CD8-positive, alpha-beta memory T cell (primary cell): ENCODE measurements at places on chromosomes 5 and 9.

DNA sequence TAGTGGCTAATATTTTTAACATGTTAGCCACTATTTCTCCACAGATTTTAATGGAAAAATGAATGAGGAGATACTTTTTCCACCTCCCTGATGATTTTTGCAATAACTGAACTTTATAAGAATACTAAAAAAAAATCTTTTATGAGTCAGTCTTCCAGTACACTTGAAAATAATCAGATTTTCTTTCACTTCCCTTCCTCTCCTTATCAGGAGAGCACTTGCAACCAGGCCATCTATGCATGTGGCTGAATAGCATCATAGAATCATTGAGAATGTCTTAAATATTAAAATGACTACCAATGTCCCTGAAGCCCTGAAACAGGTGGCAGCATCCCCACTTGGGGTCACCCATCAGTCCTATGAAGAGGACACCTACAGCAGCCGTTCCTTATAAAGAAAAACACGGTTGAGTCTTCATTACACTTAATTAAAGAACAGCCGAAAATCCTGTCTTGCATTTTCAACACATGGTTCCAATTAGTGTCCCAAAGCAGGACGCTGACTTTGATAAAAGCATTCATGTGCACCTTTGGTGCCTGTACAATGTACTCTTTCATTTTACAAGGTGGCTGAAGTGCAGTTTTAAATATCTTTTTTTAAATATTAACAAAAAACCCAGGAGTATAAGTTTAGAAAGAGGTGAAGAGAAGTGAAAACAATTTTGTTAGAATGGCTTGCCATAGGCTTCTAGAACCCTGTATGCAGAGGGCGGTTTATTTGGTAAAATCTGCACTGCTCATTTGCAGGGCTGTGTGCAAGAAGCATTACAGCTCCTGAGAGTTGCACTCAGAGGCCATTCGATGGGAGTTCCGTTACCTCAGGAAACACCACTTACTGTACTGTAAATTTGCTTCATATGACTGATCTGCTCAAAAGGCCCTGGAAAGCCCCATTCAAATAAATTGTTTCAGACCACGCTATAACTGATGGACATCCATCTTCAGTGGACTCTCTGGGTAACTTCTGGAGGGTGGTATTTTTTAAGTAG is 106.9 kb upstream of the VCAN start:
- no peak for DNase-seq

GRCh38 chr9:90640361-90640760 is 2.3 kb downstream of the DIRAS2 start:
- no peak for DNase-seq

DNA sequence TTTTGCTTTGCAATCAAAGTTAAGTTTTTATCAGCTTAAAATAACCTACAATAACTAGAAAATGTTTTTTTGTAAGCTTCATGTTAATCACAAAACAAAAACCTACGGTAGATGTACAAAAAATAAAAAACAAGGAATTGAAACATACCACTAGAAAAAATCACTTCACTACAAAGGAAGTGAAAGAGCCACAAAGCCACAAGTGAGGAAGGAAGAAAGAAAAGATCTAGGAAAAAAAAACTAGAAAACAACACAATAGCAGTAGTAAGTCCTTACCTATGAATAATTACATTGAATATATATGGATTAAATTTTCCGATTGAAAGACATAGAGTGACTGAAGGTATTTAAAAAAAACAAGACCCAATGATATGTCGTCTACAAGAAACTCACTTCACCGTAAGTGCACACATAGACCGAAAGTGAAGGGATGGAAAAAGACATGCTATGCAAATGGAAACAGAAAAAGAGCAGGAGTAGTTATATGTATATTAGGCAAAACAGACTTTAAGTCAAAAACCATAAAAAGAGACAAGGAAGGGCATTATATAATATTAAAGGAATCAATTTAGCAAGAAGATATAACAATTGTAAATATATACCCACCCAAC is 13.4 kb upstream of the ZDHHC21 start:
- no peak for DNase-seq

DNA sequence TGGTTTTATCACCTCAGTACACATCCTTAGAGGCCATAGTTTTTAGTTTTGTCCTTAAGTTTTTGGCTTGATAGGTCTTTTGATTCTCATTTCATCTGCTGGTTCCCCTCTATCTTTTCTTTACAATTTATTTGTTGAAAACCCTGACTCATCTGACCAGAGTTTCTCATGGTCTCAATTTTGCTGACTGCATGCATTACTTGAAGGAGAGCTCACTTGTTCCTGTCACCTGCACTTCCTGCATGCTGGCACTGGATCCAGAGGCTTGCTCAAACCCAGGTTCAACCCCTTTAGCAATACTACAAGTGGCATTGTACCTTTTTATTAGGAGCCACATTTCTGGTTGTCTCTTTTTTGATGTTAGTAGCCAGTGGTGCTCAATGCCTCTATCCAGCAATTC is 26.7 kb downstream of the FBXO10 start:
- DNase-seq, result no peak

DNA sequence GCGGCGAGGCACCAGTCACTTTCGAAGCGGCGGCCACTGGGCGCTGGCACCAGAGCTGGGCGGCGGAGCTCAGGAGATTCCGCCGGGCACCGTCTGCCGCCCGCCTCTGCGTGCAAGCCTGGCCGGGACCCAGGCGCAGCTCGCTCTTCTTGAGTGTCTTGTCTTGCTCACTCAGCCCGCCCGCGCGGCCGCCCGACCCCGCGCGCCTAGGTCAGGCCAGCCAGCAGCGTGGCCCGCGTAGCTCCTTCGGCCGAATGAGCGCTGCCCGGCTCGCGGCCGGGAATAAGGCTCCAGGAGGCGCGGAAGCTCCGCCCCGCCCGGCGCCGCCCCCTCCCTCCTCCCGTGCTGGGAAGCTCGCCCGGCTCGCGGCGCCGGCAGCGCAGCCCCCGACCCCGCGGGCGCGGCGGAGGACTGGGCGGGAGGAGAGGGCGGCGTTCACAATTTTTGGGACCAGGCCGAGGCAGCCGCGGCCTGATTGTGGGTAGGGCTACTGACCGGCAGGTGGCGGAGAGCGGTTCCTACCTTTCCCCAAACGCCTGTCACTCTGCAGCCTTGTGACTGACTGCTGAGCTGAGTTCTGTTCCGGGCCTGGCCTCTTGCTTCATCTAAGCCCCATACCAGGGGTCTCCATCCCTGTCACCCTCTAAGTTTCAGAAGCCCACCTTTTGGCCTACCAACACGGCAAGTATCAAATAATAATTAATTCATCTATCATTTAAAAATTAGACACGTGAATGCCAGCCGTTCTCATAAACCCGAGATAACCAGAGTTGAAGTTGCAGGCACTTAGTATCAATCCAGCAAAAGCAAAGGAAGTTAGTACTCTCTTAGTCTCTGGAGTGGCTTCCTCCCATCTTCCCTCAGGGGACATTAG is at the start of gene HBEGF:
Gene HBEGF (minus strand): TSS at position 256 of the 874 bp plus-strand sequence. CDS start 275 bp downstream, outside the sequence.
- peak; percentile 25 for DNase-seq

GRCh38 chr5:77957-78804 is 13.8 kb upstream of the PLEKHG4B start:
- no peak for DNase-seq

DNA sequence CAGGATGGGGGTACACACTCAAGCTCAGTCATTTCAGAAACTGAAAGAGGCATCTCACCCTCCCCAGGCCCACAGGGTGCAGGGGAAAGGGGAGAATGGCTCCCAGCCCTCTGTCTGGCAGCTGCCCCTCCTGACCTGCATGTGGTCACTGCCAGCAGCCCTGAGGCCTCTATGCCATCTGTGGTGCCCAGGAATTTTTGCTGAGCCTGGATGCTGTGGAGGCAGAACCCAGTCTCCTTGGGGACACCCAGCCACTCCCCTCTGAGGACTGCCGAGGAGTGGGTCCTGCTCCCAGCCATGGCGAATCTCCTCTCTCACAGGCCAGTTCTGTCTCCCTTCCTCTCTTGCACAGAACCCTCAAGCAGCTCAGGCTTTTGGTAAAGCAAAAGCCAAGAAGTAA is 104.0 kb upstream of the ALDH1B1 start:
- DNase-seq, result no peak

- DNase-seq, result no peak
These were observed 28.5 kb upstream of the IL17B start for GRCh38 chr5:149407323-149408251.

GRCh38 chr9:87389936-87390335 is 107.7 kb upstream of the DAPK1 start:
- DNase-seq, result no peak

DNA sequence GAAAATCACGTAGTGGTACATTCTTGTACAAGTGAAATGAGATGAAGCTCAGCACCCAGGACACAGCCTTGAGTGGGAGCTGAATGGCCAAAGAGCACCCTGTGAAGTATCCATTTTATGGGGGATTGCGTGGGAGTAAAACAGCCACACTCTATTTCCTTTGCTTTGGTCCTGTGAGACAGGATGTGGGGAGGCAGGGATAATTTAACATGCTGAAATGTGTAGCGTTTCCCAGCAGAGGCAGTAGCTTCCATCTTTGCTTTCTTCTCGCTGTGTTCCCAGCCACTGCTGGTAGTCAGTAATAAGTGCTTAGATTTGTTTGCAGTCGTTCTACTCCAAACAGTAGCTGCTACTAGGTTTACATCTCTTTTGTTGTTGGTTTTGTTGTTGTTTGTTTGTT is 4.4 kb downstream of the IL31RA start:
- DNase-seq, result no peak

DNA sequence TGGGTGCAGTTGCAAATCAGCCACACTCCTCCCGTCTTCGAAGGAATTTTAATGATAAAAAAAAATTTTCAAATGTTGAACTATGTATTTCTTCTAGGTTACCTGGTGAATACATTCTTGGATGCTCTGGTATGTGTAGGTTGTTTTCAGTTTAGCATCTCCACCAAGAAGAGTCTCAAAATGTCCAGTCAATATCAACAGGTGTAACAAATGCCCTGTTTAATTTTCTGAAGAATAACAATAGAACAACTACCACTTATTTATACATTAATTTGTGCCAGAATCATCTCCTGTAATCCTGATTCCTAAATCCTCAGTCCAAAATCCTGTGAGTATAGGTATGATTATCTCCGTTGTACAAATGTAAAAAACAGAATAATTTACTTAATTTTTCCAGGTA is 67.8 kb downstream of the EBF1 start:
- no peak for DNase-seq

- DNase-seq, result peak; percentile 81
These were observed at the start of gene DPM2 for GRCh38 chr9:127937388-127938297. TSS of gene DPM2 (minus strand) at chr9:127937854. CDS start at chr9:127937820, 34 bp downstream.

DNA sequence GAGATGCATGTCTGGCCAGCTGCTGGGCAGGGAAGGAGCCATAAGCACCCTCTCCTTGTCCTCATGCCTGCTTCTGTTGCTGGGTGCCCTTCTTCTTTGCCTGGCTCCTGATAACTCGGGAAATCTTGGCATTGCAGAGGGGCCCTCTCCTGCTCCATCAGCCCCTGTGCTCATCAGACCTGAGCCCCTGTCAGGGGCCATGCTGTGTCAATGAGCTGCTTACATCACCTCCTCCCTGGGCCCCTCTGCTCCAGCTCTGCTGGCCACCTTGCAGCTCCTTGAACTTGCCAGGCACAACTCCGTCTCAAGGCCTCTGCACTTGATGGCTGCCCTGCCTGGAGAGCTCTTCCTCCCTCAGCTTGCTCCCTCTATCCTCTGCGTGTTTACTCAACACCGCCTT is 194.3 kb downstream of the TTLL11 start:
- DNase-seq, result no peak

DNA sequence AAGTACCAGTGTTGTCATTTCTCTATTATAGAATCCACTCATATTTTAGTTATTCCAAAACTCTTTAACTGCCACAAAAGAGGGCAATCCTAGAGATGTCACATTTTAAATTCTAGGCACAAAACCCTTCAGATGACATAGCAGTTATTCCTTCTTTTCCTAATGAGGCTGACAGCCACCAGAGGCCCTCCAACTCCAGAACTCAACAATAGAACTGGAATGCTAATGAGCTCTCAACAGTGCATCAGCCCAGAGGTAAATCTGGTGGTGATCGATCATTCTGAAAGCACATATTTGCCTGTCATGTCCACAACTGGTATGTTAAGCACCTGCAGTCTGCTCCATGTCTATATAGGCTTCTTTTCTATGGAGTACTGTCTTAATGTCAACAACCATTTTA is 40.2 kb upstream of the RAB3C start:
- no peak for DNase-seq

DNA sequence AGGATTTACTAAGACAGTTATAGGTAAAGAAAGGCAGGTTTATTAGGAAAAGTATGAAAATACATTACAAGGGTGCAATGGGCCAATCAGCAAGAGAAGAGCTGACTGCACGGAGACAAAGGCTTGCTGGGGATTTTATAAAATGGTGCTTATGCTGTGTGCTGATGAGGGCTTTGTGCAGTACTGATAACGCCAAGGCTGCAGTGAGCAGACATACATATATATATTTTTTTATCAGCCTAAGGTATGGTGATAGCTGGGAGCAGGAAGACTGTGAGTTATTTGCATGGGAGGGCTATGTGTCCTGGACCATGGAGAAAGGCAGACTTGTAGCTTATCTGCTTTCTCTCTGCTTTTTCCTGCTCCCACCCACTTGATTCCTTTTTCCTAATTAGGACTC is 208.1 kb upstream of the ACTBL2 start:
- DNase-seq, result no peak

DNA sequence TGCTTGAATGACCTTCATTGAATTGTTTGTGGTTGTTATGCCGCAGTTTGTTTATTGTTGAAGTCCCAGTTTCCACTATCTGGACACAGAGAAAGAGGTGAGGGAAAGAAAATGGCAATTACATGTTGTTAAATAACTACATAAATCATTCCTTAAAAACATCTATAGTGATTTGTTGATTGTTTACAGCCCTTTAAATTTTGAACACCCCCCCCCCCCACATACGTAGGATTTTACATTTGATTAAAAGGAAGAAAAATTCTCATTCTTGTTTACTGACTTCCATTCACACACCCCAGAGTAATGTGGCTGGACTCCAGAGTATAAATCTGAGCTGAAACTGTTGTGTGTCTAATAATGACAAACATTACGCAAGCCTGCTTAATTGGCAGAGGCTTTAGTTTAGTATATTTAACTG is 87.1 kb upstream of the FAM174A start:
- no peak for DNase-seq

DNA sequence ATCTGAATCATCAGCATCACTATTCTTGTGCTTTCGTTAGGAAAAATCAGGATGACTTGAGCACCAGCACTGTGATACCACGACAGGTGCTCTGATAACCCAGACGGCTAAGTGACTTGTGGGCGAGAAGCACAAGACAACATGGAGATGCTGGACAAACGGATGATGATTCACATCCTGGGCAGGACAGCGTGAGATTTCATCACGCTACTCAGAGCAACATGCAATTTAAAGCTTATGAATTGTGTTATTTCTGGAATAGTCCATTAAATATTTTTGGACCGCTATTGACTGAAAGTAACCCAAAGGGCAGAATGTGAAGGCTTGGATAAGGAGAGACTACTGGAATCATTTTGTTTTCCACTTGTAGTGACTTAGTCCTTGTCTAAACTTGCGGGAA is 114.8 kb upstream of the DAPK1 start:
- no peak for DNase-seq

DNA sequence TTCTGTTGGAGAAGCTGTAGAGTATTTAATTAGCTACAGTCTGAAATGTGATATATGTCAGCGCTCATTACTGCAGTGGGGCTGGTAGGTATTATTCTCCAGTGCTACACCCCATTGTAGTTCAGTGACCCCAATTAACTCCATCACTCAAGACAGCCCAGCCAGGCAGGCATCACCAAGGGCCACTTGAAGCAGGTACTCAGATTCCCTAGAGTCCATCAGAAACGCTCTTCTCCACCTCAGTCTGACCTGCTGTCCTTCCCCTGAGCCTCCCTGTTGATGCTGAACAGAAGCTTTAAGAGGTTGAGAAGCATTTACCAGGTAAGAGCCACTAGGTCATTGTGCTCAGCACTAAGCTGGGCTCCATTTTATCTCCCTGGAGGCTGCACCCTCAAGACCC is 71.8 kb downstream of the GALNT10 start:
- DNase-seq, result no peak

- no peak for DNase-seq
These were observed 43.6 kb downstream of the ERGIC1 start for GRCh38 chr5:172877466-172878260.
